ENCODE measurements at places on chromosomes 16 and 17.

GRCh38 chr17:1635675-1636465 is 7.2 kb upstream of the SLC43A2 start:
- DNase-seq, result no peak

DNA sequence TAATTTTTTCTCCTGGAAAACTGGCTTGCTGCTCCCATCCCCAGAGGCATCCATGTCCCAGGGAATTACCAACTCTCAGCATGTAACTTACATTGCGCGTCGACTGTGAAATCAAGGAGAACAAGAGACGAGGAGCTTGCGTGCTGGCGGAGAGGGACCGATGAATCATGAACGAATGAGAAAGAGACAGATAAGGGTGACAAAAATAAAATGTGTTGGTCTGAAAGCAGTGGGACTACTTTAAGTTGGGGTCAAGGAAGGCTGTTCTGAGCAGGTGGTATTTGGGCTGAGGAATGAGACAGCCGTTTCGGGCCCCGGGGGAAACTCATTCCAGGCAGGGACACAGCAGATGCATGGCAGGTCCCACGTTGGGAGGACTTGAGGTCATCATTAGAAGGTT is 22.5 kb downstream of the ABAT start:
- no peak for DNase-seq

DNA sequence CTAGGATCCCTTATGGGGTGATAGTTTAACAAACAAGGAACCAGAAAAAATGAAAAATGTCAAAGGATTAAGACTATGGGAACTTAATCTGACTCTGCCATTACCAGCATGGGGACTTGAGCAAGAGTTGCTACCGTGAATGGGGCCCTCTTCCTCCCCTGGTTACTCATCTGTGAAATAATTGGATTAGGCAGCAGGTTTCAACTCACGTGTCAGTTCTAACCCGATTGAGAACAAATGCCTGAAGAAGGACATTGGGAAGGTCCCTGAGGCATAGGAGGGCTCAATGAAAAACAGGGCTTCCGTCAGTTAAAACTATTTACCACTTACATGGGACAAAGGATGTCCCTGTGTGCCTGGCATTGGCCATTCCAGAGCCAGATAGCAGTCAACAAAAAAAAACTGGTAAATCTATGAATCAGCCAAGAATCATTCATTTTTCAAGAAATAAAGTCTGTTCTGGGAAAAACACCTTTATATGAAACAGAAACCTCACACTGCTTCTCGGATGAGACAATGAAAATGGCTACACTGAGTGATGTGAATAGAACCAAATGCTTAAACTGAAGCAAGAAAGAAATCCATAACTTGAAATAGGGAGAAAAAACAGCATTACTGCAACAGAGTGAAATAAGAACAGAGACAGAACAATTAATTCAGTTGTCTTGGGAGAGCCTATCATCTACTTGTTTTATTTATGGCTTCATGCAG is 104.3 kb downstream of the ADAMTS18 start:
- no peak for DNase-seq

DNA sequence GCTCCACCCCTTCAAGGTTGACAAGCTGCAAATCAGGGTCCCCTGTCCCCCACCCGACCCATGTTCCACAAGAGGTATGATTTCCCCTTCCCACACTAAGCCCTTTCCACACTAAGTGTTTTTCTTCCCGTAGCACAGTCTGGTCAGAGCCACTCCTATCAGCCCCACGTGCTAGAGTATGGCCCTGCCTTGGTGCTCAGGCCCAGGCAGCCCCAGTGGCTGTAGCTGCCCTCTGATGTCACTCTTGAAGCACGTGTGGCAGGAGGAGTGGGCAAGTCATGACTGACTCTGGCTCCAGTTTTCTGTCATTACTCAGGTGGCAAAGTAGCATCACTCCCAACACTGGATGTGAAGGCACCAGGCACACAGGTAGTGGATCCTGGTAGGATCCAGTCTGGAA is 35.4 kb upstream of the ERN1 start:
- DNase-seq, result no peak

DNA sequence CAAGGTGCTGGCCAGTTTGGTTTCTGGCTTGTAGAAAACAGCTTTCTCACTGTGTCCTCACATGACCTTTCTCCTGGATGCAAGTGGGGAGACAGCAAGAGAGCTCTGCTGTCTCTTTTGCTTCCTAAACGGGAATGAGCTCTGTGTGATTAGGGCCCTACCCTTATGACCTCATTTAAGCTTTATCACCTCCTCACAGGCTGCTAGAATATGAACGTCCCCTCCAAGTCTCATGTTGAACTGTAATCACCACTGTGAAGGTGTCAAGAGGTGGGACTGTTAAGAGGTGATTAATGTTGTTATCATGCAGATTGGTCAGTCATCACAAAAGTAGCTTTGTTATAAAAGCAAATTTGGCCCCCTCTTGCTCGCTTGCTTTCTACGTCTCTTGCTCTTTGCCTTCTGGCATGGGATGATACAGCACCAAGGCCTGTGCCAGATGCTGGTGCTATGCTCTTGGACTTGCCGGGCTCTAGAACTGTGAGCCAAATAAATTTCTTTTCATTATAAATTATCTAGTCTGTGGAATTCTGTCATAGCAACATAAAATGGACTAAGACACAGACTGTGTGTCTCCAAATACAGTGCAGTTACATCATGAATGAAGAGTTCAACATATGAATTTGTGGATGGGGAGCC is 14.8 kb upstream of the POLR3E start:
- DNase-seq, result no peak

DNA sequence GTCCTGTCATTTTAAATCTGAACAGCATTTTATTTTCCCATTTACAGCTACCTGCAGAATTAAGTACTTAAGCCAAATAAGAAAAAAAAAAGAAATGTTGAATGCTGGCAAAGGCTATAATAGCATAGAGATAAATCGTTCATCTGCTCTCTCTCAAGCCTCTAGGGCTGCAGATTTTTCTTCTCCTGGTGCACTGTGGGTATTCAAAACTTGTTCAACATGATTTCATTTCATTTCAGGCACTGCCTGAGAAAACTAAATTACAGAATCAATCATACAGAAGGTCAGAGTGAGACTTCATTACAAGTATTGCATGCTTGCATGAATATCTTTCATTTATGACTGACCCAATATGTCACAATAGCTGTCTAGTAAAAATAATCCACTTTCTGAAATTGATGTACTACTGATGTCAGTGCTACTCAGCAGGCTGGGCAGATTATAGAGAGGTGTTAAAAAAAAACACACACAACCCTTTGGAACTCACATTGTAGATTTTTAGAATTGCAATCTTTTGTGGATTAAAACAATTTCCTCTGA is 86.2 kb downstream of the TOX3 start:
- no peak for DNase-seq

GRCh38 chr17:38667099-38667786 is 7.5 kb downstream of the EPOP start:
- no peak for DNase-seq

DNA sequence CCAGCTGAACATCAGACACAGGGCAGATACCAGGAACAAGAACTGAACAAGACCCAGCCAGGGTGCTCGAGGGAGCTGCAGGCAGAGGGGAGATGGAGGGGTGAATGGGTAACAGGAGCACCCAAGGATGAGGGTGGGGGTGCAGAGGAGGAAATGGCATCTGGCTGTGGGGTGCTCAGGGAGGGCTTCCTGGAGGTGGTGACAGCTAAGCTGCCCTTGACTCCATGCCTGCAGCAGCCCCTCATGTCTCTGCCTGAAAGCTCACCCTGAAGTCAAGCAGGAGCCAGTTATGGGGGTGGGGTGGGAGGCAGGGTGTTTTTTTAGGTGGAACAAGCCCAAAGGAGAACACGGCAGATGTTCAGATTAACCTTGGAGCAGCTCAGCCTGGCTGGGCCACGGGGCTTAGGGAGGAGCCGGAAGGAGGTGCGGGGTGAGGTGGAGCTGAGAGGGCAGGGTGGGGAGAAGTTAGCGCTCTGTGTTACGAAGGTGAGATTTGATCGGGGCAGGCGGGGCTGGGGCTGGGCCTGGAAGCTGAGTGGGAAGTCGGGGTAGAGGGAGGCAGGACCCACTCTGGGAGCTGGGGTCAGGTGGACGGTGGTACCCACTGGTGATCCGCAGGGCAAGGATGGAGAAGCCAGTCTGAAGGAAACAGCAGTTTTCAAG is 143.0 kb downstream of the ENGASE start:
- no peak for DNase-seq

DNA sequence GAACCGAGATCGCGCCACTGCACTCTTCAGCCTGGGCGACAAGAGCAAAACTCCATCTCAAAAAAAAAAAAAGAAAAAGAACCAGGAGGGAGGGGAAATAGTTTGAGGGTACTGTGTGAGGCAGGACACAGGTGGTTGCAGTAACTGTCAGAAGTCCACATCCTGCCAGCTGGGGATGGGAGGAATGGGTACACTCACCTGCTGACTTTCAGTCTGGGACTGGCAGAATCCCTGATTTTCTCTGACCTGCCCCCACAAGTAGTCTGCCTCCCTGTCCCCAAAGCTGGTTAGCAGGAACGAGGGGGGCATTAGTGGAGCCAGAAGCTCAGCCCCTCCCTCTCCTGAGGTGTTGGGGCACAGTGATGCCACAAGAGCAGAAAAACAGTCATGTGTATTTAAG is 7.1 kb upstream of the ARL5C start:
- DNase-seq, result no peak

DNA sequence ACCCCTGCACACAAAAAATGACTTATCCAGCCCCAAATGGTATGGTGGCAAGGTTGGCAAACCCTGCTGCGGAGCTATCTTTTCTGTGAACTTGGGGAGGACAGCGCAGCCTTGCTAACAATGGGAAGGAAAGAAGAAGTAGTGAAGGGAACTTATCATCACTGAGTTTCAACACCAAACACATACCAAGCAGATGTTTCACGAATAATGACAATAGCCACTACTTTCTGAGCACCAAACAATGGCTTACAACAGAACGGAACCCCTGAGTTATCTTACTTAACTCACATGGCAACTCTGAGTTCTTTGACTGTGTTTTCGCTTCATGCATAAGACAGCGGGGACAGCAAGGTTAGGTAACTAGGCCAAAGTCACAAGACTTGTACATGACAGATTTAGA is 148.9 kb downstream of the XYLT1 start:
- no peak for DNase-seq

- DNase-seq, result no peak
These were observed 11.2 kb downstream of the COL1A1 start for GRCh38 chr17:50190293-50190602.

- no peak for DNase-seq
These were observed 26.3 kb downstream of the ARHGAP23 start for GRCh38 chr17:38454532-38454931.

DNA sequence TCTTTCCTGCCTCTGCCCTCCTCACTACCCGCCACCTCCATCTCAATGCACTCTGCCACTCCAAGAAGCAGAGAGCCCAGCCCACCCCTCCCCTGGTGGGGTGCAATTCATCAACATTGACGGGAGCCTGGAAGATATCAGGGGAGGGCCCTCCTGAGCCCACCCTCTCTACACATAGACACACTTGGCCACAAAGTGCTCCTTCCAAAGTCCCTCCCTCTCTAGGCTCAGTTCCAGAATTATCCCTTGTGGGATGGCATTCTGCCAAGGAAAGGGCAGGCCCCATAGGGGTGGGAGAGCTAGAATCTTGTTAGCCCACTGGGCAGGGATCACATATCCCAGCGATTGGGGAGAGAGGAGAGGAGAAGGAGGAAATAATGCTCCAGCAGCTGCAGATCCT is 66.2 kb downstream of the TMEM132E start:
- DNase-seq, result no peak

DNA sequence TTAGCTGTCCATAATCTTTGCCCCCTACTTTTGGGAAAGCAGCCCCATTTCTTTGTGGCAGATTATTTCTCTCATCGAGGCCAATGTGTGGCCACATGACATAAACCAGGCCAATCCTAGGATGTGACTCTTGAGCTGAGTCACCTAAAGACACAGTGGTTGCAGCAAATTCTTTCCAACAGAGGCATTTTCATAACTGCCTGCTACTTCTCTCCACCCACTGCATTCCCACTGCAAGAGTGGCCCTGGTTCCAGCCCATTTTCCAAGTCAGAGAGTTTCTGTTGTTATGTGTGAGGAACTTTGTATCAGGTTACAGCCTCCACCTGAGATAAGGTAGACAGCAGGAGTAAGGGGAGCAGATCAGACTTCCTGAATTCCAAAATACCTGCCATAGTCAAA is 195.2 kb downstream of the RGS9 start:
- DNase-seq, result no peak

- no peak for DNase-seq
These were observed 405 bp upstream of the CBLN1 start for GRCh38 chr16:49281843-49282642.

- DNase-seq, result no peak
These were observed 16.7 kb downstream of the RFWD3 start for GRCh38 chr16:74649839-74650504.

- no peak for DNase-seq
These were observed 34.1 kb upstream of the MMP2 start for GRCh38 chr16:55444754-55445485.

DNA sequence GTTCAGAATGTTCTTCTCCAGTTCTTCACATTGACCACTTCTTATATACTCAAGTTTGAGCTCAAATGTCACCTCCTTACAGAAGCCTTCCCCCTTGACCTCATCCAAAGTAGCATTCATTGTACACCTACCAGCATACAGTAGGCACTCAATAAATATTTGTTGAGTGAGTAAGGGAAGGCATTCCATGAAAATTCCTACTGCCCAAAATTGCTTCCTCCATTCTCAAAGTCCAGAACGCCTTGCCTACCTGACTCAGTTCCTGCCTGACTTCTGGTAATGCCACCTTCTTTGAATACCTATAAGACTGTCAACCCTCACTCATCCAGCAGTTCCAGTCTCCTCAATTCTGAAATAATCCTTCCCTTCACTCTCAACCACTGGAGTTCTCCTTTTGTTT is 14.8 kb upstream of the BPTF start:
- DNase-seq, result no peak

DNA sequence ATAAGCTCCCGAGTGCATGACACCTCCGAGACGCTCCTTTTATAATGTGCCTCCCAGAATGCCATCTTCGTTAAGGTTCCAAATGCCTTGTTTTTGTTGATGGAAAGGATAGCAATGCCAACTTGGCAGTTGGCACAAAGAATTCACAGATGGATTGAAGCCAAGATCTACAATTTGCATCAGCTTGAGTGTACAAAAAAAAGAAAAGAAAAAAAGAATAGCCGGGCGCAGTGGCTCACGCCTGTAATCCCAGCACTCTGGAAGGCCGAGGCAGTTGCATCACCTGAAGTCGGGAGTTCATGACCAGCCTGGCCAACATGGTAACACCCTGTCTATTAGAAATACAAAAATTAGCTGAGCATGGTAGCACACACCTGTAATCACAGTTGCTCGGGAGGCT is 7.6 kb downstream of the TBC1D16 start:
- no peak for DNase-seq

- no peak for DNase-seq
These were observed 818 bp upstream of the CBX8 start for GRCh38 chr17:79797492-79798298.

GRCh38 chr16:47125757-47126156 is 18.0 kb downstream of the NETO2 start:
- DNase-seq, result no peak

- no peak for DNase-seq
These were observed 137.9 kb upstream of the ZKSCAN2 start for GRCh38 chr16:25395528-25395927.
